ENCODE measurements at places on chromosomes 16 and 17.

DNA sequence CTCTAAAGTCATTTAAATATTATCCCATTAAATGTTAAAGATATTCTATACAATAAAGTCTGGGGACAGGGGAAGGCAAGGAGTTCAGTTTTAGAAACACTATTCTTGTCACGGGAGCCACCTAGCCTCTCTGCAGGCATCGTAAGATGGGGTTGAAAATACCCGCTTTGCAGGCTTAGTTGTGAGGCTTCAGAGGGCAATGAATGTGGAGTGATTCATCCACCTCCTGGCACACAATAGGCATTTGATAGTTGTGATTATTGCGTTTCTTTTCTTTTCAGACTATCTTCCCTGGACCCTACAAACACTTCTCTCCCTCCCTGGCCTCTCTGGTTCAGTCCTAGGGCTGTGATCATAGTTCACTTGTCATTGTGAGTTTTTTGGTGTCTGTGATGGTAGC, 19.6 kb downstream of the GLP2R start:
- DNase-seq: no peak

DNA sequence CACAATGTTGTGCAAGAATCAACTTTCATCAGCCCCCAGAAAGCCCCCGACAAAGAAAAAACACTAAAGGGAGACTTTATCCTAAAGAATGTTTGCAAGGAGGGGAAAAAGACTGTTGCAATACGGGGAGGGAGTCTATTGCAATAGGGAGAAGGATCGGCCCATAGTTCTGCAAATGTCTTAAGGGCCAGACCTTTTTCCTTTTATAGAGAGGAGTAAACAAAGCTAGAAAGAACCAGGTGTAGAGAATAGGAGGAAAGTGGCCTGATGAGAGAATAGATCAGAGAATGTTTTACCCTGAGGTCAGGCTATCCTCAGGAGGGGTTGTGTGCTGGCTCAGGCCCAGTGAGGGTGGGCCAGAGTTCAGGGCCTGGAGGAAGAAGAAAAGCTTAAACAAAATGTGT, 8.7 kb upstream of the CAVIN1 start:
- DNase-seq: no peak

- no peak for DNase-seq
Observed at GRCh38 chr16:58418601-58419000, 26.3 kb downstream of the GINS3 start.

DNA sequence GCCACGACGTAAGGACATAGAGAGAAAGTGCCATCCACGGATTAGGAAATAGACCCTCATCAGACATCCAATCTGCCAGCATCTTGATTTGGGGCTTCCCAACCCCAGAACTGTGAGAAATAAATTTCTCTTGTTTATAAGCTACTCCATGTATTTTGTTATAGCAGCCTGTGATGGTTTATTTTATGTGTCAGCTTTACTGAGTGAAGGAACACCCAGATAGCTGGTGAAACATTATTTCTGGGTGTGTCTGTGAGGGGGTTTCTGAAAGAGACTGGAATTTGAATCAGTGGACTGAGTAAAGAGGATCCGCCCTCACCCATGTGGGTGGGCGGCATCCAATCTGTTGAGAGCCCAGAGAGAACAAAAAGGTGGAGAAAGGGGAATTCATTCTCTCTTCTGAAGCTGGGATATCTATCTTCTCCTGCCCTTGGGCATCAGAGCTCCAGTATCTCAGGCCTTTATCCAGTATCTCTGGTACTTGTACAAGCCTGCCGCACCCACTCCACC, 131.5 kb upstream of the ANKFN1 start:
- DNase-seq: no peak

DNA sequence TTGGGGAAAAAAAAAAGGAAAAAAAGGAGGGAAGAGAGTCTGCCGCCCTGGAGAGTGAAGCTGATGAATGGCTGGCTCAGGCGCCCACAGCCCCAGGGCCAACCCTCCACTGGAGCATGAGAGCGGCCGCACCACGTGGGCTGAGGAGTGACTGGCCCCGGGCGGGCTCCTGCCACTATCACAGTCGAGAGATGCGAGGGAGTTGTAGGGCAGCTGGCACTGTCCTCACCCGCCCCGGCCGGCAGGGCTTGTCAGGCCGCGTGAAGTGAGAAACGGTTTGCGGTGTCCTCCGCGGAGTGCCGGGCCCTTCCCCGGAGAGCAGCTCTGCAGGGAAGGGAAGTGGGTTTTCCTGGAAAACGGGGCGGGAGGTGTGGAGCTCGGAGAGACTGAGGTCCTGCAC, 45.9 kb downstream of the JPH3 start:
- no peak for DNase-seq

GRCh38 chr17:2693561-2694380, 17.8 kb downstream of the CLUH start:
- no peak for DNase-seq

GRCh38 chr16:4376126-4376892, 4.7 kb downstream of the VASN start:
- no peak for DNase-seq

DNA sequence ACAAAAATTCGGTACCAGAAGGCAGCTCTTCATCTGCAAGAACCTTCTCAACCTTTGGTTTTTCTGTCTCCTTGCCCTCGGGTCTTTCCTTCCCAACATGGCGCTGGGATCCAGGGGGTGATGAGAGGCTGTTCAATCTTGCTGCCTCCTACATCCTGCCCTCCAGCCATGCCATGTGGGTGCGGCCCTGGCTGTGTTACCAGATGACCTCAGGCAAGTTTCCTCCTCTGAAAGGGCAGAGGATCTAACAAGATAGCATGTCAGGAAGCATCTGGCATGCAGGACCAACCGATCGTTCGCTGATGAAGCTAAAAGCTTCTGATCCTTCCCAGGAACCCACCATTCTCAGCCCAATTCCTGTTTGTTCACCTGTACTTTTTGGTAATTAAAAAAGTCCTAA, 36.8 kb upstream of the BCAR1 start:
- no peak for DNase-seq

GRCh38 chr17:57788725-57789124, 43.6 kb upstream of the CCDC182 start:
- no peak for DNase-seq

DNA sequence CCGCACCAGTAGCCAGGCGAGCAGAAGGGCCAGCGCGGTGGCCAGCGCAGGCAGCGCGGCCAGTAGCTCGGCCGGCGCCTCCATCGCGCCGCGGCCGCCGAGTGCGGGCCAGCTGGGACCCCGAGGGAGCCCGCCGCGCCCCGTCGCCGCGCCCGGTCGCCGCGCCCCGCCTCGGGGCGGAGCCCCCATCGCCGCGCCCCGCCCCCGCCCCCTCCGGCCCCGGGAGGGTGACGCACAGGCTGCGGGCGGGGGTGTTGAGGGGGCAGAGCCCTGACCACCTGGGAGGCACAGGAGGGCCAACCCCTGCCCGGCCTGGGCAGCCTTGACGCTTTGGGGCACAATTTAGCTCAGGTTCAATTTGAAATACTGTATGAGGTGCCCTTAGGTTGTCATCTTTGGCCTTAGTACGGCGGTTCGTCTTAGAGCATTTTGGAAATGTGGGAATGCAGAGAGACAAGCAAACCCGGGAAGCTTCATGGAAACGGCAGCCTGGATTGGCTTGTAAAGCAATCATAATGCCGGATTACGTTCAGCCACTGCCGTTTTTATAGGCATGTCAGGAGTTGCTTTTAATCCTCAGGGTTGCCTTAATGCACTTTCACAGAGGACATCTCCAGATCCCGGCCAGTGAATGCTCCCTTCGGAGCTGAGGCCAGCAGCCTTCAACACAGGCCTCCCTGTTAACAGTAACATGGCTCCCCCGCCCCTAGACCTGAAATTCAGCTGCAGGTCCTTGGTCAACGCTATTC, at the start of gene MXRA7:
Gene MXRA7 (minus strand): TSS at position 103 of the 749 bp plus-strand sequence. CDS start 19 bp downstream, at position 84.
- DNase-seq: peak; percentile 30

DNA sequence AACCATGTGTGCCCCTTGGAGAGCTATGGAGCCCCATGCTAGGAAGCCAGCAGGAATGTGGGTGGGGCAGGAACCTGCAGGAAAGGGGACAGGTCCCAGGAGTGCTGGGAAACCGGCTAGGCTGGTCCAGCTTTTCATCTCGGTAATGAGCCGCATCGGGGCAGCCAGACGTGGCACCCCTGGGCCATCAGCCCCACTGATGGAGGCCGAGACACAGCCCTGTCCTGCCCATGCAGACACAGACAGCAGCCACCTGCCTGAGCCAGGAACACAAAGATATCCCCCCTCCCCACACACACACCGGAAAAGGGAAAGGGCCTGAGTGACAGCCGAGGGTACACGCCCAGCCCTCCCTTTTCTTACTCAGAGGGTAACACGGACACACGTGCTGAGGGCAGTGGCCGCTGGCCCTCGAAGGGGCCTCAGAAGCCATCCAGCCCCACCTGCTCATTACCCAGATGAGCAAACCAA, 18.1 kb downstream of the PPL start:
- DNase-seq: no peak

- peak; percentile 90 for DNase-seq
Observed at GRCh38 chr17:81833160-81833920, at the start of gene MCRIP1. MCRIP1 (minus strand) TSS chr17:81833291; CDS start chr17:81824506, 8,785 bp downstream.

GRCh38 chr16:4970010-4970409, 11.9 kb downstream of the SEC14L5 start:
- DNase-seq: no peak

GRCh38 chr17:16652847-16653366, 743 bp downstream of the ZNF624 start:
- DNase-seq: no peak

DNA sequence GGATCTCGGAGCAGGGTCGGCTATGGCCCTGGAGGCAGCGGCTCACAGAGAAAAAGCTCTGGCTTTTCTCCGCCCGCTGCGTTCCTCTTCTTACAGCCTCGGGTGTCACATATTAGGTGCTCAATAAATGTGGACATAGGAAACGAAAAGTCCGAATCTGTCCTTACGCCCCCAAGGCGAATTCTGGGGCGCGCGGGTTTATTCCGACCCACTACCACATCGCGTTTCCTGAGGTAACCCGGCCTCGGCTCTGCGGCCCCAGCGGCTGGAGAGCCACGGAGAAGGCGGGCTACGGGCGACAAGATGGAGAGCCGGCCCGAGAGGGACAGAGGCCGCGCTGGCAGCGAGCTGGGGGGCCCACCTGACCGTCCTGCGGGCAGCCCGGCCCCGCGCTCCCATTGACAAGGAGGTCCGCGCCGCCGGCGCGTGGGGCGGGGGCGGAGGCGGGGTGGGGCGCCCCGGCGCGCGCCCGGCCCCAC, 573 bp upstream of the GNAO1 start:
- DNase-seq: no peak

GRCh38 chr16:53932975-53933374, 229.0 kb downstream of the FTO start:
- DNase-seq: no peak

- DNase-seq: no peak
Observed at GRCh38 chr16:75570396-75571065, 4.4 kb downstream of the GABARAPL2 start.

DNA sequence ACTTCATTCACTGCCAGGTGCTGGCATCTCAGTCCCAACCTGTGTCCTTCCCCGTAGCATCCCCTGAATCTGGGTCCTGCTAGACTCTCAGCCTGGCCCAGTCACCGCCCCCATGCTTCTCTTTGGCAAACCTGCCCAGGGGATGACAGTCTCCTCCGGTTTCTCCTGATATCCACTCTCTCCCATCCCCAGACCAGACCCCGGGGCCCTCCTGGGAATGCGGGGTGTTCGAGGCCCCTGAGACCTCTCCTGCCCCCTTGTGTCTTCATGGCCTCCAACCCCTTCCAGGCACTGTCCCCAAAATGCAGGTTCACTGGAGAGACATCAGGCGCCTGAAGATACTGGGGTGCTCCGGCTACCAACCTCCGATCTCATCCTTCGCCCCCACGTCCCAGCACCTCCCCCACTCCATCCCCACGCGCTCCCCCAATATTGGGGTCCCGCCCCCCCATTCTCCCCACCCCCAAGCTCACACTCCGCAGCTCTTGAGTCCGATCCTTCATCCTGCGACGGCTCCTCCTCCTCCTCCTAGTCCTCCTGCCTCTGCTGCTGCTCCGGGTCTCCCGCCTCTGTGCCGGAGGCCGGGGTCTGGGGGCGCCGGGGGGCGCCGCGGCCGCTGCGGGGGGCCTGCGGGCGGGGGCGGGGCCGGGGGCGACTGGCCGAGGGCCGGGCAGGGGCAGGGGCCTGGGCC, 399 bp downstream of the STX1B start:
- DNase-seq: no peak

DNA sequence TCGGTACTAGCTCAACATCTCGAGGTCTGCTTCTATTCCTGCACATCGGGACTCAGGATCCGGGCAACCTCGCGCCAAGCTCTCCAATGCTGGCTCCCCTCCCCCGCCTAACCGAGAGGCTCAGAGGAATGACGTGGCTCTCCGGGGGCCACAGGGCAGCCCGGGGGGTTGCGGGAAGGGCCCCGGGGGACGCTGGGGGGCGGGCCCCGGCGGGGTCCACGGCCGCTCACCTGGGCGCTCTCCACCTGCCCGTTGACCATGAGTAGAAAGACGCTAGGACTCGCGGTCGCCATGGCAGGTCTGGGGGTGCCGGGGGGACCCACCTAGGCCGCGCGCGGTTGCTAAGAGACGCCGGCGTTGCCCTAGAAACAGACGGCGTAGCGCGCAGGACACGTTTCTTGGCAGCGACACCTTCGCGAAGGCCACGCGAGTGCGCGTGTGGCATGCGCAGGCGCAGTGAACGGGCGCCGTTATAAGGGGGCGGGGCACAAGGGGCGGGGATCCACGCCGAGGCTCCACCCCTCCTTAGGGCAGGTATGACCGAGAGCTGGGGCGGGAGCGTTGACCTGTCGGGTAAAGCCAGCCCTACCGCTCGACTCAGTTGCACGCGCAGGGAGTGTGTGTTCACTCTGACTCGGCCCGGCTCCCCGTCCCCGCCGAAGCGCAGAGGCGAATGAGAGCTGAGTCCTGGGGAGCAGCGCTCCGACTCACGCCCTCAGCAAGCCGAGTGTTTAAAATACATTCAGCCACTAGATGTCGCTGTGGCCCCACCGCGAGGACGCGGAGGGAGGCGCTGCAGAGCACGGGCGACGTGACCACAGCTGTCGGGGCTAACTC, at the start of gene B9D1:
Gene B9D1 (minus strand): TSS at position 447 of the 837 bp plus-strand sequence. CDS start 154 bp downstream, at position 293.
- DNase-seq: peak; percentile 93

- DNase-seq: no peak
Observed at GRCh38 chr17:9798008-9798407, 6.6 kb upstream of the DHRS7C start.

GRCh38 chr17:12548558-12548957, 117.1 kb upstream of the MYOCD start:
- DNase-seq: no peak

DNA sequence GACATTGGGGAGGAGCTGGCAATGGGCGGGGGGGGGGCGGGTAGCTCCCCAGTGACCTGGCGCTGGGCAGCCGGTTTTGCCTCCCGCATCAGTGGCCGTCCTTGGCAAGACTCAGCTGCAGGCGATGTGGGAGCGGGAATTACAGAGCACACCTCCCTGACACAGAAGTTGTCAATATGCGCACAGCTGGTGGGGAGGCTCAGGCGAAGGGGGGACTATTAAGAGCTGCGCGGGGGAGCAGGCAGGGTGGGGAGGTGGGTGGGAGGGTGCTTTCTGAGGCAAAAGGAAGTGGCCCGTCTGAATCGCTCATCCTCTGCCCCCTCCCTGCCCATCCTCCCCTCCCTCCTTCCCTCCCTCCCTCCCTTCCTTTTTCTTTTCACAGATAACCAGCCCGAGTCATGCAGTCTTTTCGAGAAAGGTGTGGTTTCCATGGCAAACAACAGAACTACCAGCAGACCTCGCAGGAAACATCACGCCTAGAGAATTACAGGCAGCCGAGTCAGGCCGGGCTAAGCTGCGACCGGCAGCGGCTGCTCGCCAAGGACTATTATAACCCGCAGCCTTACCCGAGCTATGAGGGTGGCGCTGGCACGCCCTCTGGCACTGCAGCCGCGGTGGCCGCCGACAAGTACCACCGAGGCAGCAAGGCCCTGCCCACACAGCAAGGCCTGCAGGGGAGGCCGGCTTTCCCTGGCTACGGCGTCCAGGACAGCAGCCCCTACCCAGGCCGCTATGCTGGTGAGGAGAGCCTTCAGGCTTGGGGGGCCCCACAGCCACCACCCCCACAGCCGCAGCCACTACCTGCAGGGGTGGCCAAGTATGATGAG, 44.0 kb downstream of the SREBF1 start:
- no peak for DNase-seq
